ENCODE measurements at places on chromosomes 5 and 9.

DNA sequence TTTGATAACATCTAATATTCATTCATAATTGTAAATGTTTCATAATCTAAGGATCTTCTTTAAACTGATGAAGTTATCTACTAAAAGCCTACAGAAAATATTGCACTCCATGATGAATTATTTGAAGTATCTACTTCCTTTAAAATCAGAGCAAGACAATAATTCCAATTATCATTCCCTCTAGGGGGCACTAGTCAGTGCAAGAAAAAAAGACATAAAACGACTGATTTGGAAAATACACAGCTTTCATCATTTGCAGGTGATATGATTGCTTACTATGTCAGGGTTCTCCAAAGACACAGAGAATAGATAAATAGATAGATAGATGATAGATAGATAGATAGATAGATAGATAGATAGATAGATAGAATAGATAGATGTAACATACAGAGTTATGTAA is 13.5 kb upstream of the GRM6 start:
- DNase-seq = no peak

DNA sequence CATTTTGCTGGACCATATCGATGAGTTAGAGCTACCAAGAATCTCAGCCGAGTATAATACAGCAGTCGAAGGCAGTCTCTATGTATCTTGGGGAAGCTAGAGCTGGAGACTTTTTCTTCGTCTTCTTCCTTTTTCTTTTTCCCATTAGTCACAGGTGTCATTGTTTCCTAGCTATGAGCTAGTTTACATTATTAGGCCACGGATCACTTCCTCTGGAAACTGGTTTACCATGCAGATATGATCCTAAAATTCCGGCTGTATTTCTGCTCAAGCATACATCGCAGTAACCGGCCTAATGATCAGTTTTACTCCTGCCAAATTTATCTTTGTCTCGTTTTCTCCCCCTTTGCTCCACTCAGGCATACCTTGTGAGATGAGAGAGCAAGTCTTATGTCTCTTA is 312.8 kb downstream of the ARHGAP26 start:
- no peak for DNase-seq

- DNase-seq = no peak
Observed at GRCh38 chr9:8709731-8710130, 910.2 kb upstream of the DMAC1 start.

GRCh38 chr5:97452646-97453045 is 269.6 kb upstream of the RIOK2 start:
- peak; percentile 3 for DNase-seq

DNA sequence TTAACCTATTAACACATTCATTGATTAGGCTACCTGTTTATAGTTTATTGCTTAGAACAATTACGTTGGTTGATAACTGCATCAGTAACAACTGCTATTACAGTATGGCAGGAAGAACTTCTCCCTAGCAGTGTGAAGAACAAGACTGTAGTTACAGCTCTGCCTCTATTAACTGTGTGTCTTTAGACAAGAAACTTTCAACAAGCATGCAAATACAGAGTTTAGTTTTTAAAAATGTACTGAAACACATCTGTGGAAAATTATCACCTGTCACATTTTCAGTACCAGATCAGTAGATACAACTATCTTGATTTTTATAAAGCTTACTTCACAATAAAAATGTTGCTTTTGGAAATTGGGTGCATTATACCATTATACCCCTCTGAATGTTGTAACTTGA is 22.2 kb downstream of the ELL2 start:
- DNase-seq = no peak

DNA sequence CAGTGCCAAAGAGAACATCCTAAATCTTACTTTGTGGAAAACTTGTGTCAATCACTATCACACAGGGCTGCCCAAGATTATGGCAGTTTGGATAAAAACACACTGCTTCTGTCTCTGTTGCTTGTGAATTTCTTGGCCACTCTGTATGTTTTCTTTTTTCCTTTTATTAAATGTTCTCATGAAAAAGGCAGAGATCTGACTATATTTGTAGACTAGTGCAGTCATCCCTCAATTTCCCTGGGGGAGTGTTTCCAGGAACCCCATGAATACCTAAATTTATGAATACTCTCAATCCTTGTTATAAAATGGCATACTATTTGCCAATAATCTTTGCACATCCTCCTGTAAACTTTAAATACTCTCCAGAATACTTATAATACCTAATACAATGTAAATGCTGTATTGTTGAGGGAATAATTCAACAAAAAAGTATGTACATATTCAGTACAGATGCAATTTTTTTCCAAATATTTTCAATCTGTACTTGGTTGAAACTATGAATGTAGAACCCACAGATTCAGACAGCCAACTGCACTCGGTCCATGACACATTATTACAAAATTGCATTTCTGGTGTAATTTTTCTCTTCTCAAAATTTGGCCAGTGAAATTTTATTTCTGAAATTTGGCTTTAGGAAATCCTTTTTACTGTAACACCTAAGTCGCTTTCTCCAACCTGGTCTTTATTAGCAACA is 391.9 kb upstream of the PRR16 start:
- no peak for DNase-seq
